ENCODE measurements at places on chromosomes 4 and X.

DNA sequence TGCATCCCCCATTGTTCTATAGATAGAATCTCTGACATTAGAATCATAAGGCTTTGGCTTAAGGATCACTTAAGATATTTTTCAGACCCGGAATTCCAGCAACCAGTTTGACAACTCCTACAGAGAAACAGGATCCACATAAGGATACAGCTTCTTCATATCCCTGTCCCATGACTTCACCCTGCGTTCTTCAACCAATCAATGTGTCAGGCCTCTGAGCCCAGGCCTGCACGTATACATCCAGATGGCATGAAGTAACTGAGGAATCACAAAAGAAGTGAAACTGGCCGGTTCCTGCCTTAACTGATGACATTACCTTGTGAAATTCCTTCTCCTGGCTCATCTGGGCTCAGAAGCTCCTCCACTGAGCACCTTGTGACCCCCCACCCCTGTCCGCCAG is 85.1 kb downstream of the MFAP3L start:
- DNase-seq = no peak

GRCh38 chr4:54229631-54230483 is 764 bp downstream of the PDGFRA start:
- DNase-seq = no peak

DNA sequence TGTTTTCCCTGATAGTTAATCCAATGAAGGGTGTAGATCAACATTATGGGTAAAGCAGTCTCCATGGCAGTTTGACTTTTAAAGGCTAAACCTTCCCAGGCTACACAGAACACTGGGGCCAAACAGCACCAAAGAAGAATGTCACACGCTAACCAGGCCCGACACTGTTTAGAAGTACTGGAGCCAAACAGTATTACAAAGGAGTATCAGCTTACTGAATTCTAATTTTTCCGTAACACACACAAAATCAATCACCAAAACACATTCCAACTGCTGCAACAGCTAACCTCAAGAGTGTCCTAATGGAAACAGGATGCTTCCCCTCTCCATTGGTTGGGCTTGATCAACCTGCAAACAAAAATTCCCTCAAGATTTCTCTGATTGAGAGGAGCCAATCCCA is 783.5 kb downstream of the PCDH18 start:
- DNase-seq = no peak

- DNase-seq = no peak
Observed at GRCh38 chr4:143083756-143084472, 100.8 kb upstream of the USP38 start.

- DNase-seq = no peak
Observed at GRCh38 chr4:168732714-168733113, 235.9 kb downstream of the PALLD start.

GRCh38 chrX:42490111-42490510 is 287.9 kb downstream of the PPP1R2C start:
- DNase-seq = no peak

- DNase-seq = no peak
Observed at GRCh38 chr4:16206301-16206700, 20.0 kb downstream of the TAPT1 start.
